ENCODE measurements at places on chromosomes 5 and 9. TPM values are rescaled to one million over a fixed set of nuclear protein-coding genes. Genes with fewer than 3 reads are reported as not detected.

The FOXD4L5 gene
- total RNA-seq = 0.08 TPM

The PCDH12 gene
- 7.6 TPM for total RNA-seq

- peaks cover 96% of the 10 kb centered on the region for H3K36me3 ChIP-seq
- H3K27ac ChIP-seq = peak overlapping the region; percentile 90
- peak overlapping the region; percentile 56 for H3K4me3 ChIP-seq
These were observed 64.5 kb downstream of the ERAP1 start for GRCh38 chr5:96743065-96743768.

GRCh38 chr5:15554542-15554941, 54.6 kb downstream of the FBXL7 start:
- H3K4me1 ChIP-seq = peaks cover 25% of the 10 kb centered on the region
- H3K36me3 ChIP-seq = no peaks in the 10 kb centered on the region
- no peaks in the 10 kb centered on the region for H3K27me3 ChIP-seq
- no peak for DNase-seq
- H3K4me3 ChIP-seq = no peak overlapping the region

DNA sequence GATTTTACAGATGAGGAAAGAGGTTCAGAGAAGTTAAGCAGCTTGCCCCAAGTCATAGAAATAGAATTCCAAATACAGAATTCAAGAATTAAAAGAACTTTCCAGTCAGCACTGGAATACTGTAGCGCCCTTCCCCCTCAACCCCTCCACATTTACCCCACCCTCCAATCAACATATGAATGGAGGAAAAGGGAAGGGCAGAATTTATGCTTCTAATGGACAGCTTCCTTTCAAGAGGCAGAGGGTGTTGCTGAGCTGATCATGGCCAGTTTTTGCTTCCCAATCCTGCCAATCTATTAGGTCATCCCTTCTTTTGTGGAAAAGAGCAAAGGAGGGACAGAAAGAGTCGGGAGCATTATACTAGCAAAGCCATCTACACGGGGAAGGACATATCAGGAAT, 39.1 kb upstream of the ANKRD31 start:
- H3K27me3 ChIP-seq = no peaks in the 10 kb centered on the region
- H3K36me3 ChIP-seq = no peaks in the 10 kb centered on the region
- H3K27ac ChIP-seq = no peak overlapping the region
- no peak for DNase-seq
- no peaks in the 10 kb centered on the region for H3K4me1 ChIP-seq

All from left ventricle myocardium inferior (tissue), 1 donor.